ENCODE measurements at places on chromosomes 5 and 9. TPM values are rescaled to one million over a fixed set of nuclear protein-coding genes. Genes with fewer than 3 reads are reported as not detected.

DNA sequence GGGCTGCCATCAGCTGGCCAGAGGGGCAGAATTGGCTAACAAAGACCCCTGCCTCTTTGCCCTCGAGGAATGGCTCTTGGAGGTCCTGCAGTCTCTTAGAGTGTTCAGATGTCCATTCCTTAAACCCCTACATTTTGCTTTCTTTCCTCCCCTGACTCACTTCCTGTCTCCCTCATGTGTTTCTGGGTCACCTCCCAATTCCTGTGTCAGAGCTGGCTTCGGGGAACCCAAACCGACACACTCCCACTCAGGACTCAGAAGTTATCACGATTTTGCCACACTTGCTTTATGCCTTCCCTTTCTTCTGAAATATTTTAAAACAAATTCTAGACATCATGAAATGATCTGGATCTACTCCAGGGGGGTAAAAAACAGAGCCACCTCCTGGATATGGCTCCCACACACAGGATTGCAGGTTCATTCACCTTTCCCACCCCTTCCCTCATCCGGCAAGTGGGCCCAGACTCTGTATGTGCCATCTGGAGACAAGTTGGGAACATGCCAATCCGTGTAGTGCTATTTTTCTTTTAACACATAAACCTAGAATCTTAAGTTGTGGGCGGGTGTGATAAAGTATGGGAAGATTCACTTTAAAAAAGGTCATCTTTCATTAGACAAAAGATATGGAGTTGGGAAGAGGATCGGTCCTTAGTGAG lies 145.7 kb downstream of the NXNL2 start:
- no peak overlapping the region for H3K27ac ChIP-seq
- H3K27me3 ChIP-seq, result no peaks in the 10 kb centered on the region
- DNase-seq, result no peak
- H3K4me3 ChIP-seq, result no peak overlapping the region

- H3K4me3 ChIP-seq, result no peak overlapping the region
- DNase-seq, result no peak
- H3K36me3 ChIP-seq, result no peaks in the 10 kb centered on the region
- no peak overlapping the region for H3K27ac ChIP-seq
Measured at GRCh38 chr5:32462618-32463017, 18.1 kb upstream of the ZFR start.

GRCh38 chr5:153755913-153756500 lies 265.5 kb downstream of the GRIA1 start:
- no peak overlapping the region for H3K27ac ChIP-seq
- no peak for DNase-seq
- H3K4me1 ChIP-seq, result no peaks in the 10 kb centered on the region
- 0 out of 2 replicates have a peak, but pooled peaks cover 4% of the 10 kb centered on the region for H3K27me3 ChIP-seq
- H3K36me3 ChIP-seq, result no peaks in the 10 kb centered on the region
- H3K4me3 ChIP-seq, result no peak overlapping the region

DNA sequence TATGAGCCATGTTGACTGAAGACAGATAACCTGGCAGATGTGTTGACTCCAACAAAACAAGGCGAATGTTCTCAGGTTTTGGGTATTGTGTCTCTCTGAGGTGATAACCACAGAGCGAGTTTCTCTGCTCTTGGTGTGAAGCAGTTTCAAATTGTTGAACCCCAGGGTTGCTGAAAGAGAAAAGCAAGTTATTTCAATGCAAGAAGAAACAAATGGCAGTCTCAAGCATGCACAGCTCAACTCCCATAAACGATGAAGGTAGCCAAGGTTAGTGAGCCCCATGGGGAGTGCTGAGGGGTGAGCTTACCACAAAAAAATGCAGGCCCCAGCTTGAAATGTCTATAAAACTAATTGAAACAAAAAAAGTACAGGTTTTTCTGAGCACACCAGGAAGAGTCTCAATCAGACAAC lies 220.8 kb upstream of the DAPK1 start:
- peak overlapping the region; percentile 44 for H3K27ac ChIP-seq
- H3K36me3 ChIP-seq, result no peaks in the 10 kb centered on the region
- no peak for DNase-seq
- H3K4me1 ChIP-seq, result peaks cover 28% of the 10 kb centered on the region

GRCh38 chr5:32991421-32991815 lies 280.3 kb downstream of the NPR3 start:
- no peaks in the 10 kb centered on the region for H3K27me3 ChIP-seq
- H3K4me3 ChIP-seq, result no peak overlapping the region
- no peaks in the 10 kb centered on the region for H3K36me3 ChIP-seq
- no peaks in the 10 kb centered on the region for H3K4me1 ChIP-seq
- DNase-seq, result no peak

DNA sequence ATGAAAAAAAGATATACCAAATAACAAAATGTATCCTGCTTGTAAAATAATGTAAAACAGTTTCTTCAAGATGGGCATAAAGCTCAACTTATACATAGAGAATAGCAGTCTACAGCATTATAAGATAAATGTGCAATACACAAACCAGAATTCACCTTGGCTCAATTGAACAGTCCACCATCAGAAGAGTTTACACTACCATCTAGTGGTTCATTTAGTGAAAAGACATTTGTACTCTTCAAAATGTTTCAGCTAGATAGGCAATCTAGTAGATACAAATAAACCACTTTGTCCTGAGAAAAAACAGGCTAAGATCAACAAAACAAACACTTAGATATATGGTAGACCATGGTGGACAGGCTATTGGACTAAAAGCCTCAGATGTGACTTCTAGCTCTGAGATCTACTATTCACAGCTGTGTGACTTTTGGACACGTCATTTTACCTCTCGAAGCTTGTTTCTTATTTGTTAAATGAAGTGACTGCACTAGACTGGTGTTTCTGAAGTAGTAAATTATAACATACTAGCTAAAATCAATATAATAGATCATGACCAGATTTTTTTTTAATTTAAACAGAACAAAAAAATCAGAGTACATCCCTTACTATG lies 22.1 kb upstream of the TPD52L3 start:
- peak; percentile 31 for DNase-seq
- no peak overlapping the region for H3K27ac ChIP-seq
- H3K4me3 ChIP-seq, result no peak overlapping the region
- H3K27me3 ChIP-seq, result no peaks in the 10 kb centered on the region
- H3K4me1 ChIP-seq, result no peaks in the 10 kb centered on the region

GRCh38 chr5:172768098-172768572 lies 2.9 kb downstream of the DUSP1 start:
- no peak overlapping the region for H3K4me3 ChIP-seq
- no peak for DNase-seq
- H3K36me3 ChIP-seq, result peaks cover 20% of the 10 kb centered on the region
- peaks cover 29% of the 10 kb centered on the region for H3K4me1 ChIP-seq

- no peak overlapping the region for H3K27ac ChIP-seq
- H3K4me1 ChIP-seq, result no peaks in the 10 kb centered on the region
- no peaks in the 10 kb centered on the region for H3K36me3 ChIP-seq
- no peak for DNase-seq
- no peak overlapping the region for H3K4me3 ChIP-seq
Measured at GRCh38 chr5:163533223-163533622, 27.8 kb downstream of the MAT2B start.

DNA sequence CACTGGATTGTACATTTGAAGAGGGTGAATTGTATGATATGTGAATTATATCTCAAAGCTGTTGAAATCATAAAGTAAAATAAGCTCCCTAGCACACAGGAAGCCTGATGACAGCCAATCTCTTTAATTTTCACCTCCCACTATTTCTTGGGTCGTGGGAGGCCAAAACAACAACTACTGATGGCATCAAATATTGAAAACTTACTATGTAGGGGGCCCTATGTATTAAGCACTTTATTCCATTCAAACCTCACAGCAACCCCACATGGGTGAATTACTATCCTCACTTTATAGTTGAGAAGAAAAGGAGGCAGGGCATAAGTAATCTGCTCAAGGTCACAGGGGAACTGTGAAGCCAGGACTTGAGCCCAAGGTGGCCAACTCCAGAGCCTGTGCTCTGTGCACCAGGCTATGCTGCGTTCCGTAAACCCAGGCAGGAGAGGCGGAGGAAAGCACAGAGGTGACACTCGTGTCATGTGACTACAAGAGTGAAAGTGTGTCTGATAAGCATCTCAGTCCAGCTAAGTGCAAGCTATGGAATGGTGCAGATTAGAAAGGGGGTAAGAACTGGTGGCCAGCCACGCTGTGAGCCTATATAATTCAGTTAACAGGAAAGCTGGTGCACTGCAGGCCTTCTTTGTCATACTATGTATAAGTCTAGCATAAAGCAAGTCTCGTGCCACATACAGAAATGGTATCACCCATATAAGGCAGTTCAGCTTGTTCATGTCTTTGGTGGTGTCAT lies 221.0 kb downstream of the DCP2 start:
- no peaks in the 10 kb centered on the region for H3K27me3 ChIP-seq
- 0 out of 2 replicates have a peak, but pooled peaks cover 2% of the 10 kb centered on the region for H3K36me3 ChIP-seq
- peaks cover 55% of the 10 kb centered on the region for H3K4me1 ChIP-seq
- no peak overlapping the region for H3K27ac ChIP-seq
- peak; percentile 28 for DNase-seq

DNA sequence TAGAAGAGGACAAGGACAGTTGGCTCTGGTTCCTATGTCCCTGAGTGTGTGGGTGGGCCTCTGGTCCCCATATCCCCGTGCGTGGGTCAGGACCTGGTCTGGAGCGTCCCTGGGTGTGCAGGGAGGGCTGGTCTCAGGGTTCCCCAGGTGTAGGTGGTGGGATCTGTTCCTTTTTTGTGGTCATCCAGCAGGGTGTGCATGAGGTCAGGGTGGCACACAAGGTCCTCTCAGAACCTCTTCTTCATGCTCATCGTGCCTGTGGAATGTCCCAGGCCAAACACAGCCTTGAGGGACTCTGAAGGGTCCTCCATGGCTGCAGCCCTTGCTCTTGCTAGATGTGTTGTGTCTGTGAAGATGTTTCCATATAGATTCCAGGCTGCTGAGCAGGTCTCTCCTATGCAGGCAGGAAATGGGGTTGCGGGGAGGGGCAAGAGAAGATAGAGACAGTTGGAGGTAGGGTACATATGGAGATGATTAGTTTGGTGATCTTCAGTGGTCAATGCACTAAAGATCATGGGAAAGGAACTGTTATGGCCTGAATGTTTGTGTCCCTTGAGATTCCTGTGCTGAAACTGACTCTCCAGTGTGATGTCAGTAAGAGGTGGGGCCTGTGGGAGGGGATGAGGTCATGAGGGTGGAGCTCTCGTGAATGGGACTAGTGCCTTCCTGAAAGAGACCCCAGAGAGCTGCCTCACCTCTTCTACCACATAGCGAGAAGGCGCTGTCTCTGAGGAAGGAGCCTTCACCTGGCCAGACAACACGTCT lies 53.1 kb downstream of the NXNL2 start:
- no peaks in the 10 kb centered on the region for H3K36me3 ChIP-seq
- H3K4me3 ChIP-seq, result no peak overlapping the region
- H3K27ac ChIP-seq, result no peak overlapping the region
- H3K4me1 ChIP-seq, result no peaks in the 10 kb centered on the region
- no peaks in the 10 kb centered on the region for H3K27me3 ChIP-seq

DNA sequence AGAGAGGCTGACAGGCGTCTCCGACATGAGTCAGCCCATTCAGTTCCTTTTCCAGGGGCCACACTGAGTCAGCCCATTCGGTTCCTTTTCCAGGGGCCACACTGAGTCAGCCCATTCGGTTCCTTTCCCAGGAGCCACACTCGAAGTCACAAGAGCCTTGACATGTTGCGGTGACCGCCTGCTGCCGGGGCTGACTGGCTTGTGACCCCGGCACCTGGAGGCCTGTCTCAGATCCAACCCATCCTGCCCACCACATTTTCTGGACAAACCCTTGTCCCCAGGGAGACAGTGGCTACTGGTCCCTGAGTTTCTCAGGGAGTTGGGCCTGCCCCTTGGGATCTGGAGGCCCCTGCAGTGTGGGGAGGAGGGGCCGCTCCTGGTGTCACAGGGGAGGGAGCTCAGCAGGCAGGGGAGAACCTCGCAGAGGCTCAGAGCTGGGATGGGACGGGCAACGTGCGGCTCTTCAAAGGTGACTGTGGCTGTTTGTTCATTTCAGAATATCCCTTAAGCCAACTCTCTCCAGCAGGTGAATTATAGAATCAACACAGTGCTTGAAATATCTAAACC lies 40.5 kb upstream of the LPCAT1 start:
- DNase-seq, result no peak
- peaks cover 8% of the 10 kb centered on the region for H3K4me1 ChIP-seq
- no peaks in the 10 kb centered on the region for H3K36me3 ChIP-seq
- H3K27me3 ChIP-seq, result no peaks in the 10 kb centered on the region
- H3K27ac ChIP-seq, result no peak overlapping the region
- H3K4me3 ChIP-seq, result no peak overlapping the region

DNA sequence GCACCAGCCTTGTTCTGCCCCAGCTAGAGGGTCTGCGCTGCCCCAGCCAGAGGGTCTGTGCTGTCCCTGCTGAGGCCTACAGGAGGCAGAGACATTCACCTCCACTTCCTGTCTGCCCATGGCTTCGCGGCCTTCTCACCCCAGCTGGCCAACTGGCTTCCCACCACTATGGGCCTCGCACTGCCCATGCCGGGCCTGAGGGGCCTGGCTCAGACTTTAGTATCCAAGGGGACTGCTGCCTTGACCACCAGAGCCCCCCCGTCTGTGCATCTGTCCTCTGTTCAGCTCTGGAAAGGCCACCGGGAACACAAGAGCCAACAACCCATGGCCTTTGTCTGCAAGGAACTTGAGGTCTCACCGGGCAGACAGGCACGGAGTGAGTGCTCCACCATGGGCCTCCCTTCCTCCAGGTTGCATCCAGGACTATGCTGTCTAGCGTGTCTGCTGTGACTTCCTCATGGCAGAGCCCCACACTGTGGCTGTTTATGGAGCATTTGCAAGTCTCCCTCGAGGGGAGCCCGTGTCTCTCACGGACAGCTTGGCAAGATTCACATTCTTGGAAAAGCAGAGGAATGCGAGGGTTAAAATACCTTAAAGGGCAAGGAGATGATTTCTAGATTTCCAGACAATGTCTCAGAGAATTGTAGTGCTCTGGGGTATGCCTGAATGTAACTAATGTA lies 1.7 kb downstream of the DCANP1 start:
- peaks cover 2% of the 10 kb centered on the region for H3K4me1 ChIP-seq
- H3K27me3 ChIP-seq, result peaks cover 20% of the 10 kb centered on the region
- H3K4me3 ChIP-seq, result no peak overlapping the region
- H3K36me3 ChIP-seq, result no peaks in the 10 kb centered on the region
- DNase-seq, result no peak
- no peak overlapping the region for H3K27ac ChIP-seq

DNA sequence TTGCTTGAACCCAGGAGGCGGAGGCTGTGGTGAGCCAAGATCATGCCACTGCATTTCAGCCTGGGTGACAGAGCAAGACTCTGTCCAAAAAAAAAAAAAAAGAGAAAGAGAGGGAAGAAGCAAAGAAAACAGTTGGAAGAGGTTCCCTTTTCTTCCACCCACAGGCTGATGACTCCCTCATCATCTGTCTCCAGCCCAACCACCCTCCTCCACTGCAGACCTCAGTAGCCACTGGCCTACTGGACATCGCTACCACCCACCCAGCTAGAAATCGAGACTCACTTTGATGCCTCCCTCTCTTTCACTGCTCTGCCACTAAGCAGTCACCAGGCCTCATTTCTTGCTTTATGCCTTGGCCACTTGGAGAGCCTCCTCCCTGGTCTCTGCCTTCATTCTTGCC lies 71.2 kb downstream of the NIPSNAP3B start:
- no peak overlapping the region for H3K27ac ChIP-seq
- no peak for DNase-seq
- H3K4me1 ChIP-seq, result no peaks in the 10 kb centered on the region
- H3K4me3 ChIP-seq, result no peak overlapping the region
- no peaks in the 10 kb centered on the region for H3K36me3 ChIP-seq
- peaks cover 10% of the 10 kb centered on the region for H3K27me3 ChIP-seq

TAF11L10 gene
- total RNA-seq, result not detected

SPINK1 gene
- not detected for total RNA-seq

F2R gene
- 103 TPM for total RNA-seq

All from SJCRH30 (cell line).